ENCODE measurements at places on chromosomes 3 and 15.

GRCh38 chr15:64776402-64776786 lies 1.0 kb upstream of the RBPMS2 start:
- no peak for DNase-seq

GRCh38 chr3:69212411-69213160 lies 90.2 kb upstream of the LMOD3 start:
- peak; percentile 84 for DNase-seq

DNA sequence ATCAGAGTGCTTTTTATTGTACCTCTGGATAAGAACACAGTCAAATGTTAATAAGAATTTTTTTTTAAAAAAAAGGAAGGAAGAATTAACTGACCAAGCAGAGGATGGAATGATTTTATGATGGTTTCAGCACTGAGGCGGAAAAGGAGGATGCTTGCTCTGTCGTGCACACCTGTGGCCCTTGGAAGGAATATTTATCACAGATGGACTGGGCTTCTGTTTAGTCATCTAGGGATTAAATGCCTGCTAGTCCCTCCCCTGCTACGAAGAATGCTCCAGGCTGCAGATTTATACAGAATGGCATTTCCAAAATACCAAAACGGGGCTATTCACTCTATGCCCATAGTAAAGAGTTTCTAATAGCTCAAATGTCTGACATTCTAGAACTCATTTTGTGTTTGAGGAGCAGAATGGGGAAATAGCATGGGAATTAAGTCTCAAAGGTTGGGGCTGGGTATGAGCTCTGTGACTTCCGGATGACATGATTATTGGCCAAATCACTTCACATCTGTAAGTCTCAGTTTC lies 92.8 kb upstream of the BCL6 start:
- no peak for DNase-seq

- DNase-seq = no peak
Observed at GRCh38 chr3:178562143-178562946, 26.1 kb downstream of the KCNMB2 start.

- no peak for DNase-seq
Observed at GRCh38 chr3:70832834-70833205, 520.4 kb upstream of the MDFIC2 start.

- DNase-seq = no peak
Observed at GRCh38 chr3:149891621-149892020, 78.6 kb downstream of the RNF13 start.

DNA sequence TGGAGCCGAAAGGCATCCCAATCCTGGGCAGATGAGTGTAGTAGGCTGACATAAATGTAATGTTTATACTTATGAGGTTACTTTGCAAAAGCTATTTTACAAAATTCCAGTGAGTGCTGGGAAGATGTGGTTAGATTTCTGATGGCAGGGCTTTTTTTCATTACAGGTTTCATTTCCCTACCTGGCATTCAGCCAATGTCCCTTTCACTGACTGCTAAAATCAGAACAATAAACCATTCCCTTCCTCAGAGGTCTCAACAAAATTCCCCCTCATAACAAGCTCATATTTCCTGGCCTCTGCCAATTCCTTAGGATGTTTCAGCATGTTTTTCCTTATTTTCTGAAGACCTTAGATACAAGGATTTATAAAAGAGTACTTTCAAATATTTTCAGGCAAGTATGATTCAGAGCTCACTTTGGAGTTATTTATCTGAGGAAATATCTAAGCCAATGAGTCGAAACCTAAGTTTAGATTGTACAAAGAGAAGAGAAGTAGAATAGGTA lies 40.9 kb upstream of the CCDC80 start:
- no peak for DNase-seq

DNA sequence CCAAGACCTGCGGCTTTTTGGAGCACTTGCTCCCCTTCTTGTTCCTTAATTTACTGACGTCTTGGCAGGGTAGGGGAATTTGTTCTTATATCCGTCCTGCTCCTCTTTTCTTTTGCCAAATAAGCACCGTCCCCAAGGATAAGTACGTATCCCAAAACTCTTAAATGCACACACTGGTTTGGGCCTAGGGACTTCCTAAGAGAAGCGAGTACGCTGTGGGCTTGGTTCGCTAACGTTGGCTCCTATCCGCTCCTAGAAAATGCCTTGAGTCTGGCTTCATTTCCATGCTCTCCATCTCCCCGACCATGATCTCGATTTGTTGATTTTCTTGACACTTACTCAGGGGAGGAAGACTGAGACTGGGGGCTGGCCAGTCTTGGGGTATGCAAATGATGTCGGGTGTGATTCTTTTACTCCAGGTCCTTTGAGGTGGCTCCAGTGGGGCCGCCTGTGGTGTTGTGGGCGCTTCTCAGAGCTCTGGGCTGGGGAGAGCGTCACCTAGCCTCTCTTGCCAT lies 1.3 kb downstream of the MYRIP start:
- DNase-seq = no peak

- no peak for DNase-seq
Observed at GRCh38 chr3:4218456-4219226, 84.5 kb upstream of the SETMAR start.

DNA sequence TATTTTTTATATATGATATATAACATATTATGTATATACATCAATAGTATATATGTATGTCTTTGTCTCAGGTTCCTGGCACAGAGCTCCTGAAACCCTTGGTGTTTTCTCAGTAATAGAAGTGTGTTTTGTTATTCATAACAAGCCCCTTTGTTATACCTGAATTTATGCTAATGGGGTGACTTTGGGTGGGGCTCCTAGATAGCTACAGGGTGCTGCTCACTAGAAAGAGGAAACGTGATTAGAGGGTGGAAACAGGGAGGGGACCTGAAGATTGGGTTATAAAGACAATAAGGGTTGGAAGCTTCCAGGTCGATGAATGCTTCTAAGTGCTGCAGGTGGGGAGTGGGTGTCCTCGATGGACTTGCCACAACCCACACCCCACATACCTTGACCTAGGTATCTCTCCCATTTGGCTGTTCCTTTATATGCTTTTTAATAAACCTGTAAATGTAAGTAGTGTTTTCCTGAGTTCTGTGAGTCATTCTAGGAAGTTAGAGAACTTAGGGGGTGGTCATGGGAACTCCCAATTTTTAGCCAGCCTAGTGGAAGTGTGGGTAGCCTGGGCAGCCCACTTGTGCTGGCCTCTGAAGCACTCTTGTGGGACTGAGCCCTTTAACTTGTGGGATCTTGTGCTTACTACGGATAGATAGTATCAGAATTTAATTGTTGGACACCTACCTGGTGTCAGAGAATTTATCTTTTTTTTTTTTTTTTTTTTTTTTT lies 36.9 kb upstream of the C15orf39 start:
- DNase-seq = no peak

DNA sequence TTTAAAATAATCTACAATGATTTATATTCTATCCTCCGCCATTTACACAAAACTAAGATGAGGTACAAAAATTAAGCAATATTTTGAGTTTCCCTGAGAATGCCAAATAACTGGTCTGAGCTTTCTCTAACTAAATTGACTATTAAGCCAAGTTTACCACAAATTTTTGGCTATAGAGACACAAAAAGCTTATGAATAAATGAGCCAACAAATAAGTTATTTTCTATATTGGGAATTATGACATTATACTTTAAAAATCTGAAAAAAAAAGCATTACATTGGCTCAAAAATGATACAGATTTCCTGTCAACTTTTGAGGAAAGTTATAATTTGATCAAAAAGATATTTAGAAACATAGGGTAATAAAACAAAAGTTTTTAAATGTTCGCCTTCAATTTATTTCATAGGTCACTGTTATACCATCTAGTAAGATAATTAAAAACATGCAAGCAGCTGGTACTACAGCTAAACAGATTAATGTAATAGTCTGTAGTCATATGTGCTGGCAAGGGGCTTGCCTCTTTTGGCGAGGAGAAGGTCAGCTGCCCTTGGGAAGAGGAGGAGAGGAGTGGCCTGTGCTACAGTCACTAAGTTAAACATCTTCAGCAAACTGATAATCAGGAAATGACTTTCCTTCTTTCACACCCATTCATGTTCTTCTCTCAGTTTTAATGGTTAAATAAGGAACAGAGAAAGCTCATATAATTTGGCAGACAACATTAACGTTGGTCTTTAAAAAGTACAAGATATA lies 318.5 kb downstream of the TBC1D5 start:
- DNase-seq = no peak

GRCh38 chr3:25527801-25528200 lies 99.7 kb downstream of the RARB start:
- DNase-seq = no peak

DNA sequence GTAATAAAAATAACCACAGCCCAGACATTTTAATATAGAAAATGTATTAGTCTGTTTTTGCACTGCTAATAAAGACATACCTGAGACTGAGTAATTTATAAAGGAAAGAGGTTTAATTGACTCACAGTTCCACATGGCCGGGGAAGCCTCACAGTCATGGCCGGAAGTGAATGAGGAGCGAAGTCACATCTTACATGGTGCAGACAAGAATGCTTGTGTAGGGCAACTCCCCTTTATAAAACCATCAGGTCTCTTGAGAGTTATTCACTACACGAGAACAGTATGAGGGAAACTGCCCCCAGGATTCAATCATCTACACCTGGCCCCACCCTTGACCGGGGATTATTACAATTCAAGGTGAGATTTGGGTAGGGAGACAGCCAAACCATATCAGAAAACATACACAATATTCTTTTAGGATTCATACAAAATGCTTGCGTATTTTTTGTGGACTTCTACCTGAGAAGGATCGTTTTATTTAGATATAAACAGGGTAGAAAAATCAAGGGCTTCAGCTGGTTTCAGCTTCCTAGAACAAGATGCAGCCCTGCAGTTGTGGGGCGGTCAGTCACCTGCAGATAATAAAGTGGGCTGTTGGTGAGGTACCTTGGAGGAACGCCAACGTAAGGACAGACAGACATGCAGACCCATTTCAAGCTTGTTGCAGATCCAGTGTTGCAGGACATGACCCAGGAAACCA lies 101.9 kb downstream of the TNIK start:
- DNase-seq = no peak

DNA sequence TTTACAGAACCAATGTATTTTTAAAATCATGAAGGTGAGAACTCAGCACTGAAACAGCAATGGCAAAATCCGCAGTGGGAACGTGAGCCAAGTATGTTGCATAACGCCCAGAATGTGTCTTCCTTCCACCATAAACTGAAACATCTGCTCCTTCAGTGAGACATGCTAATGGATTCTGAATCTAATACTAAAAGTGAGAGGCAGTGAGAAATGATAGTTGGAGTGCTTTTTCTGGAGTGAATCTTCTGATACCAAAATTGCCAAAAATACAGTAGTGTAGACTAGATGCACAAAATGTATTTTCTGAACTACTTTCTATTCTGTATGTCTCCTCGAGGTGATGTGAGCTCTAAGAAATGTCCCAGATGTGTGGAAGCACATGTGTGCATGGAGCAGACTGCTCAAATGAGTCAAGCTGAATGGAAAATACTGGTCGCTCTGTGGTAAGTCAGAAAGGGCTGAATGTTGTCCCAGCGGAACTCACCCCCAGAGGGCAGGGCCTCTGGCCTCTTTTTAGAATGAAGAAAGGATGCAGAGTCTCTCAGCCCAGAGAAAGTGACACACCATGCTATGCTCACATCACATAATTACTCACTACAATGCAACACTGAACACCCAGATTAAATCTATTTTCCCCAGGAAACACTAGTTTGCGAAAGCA lies 73.0 kb downstream of the ATP10A start:
- DNase-seq = no peak

GRCh38 chr15:49155834-49156627 lies 632 bp upstream of the COPS2 start:
- DNase-seq = no peak

- no peak for DNase-seq
Observed at GRCh38 chr3:189108067-189108466, 63.7 kb upstream of the TPRG1 start.

DNA sequence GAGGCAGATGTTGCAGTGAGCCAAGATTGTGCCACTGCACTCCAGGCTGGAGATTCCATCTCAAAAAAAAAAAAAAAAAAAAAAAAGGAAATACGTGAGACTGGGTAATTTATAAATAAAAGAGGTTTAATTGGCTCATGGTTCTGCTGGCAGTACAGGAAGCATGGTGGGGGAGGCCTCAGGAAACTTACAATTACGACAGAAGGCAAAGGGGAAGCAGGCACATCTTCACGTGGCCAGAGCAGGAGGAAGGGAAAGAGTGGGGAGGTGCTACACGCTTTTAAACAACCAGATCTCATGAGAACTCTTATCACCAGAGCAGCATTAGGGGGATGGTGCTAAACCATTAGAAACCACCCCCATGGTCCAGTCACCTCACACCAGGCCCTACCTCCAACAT lies 138.2 kb upstream of the IL12A start:
- no peak for DNase-seq

- peak; percentile 8 for DNase-seq
Observed at GRCh38 chr15:42461261-42461660, 29.7 kb downstream of the ZNF106 start.

DNA sequence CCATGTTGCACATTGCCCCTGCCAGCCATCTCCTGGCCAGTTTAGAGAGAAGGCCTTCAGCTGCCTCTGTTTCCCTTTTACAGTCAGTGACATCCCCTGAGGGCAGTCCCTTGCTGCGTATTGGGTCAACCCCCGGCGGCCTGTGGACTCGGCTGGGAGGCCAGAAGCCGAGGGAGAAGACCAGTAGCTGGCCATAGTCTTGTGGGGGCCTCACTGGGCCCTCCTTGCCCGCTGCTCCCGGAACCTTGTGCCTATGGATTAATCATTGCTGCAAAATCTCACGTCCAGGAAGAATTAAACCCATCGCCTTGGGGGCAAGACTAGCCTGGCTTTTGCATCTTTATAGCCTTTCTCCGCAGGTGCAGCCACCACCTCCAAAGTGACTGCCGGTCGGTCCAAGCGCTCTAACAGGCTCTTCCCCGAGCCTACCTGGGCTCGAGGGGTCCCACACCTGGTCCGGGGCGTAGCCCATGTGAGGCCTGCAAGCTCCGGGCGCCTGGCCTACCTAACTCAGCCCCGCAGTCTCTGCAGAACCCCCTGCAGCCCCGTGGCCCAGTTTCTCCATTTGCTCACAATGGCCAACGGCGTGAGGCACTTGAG lies 870 bp upstream of the CHAC1 start:
- no peak for DNase-seq

GRCh38 chr3:13627681-13628080 lies 78.8 kb downstream of the FBLN2 start:
- no peak for DNase-seq

GRCh38 chr3:196652961-196653795 lies 13.7 kb downstream of the NRROS start:
- DNase-seq = no peak

DNA sequence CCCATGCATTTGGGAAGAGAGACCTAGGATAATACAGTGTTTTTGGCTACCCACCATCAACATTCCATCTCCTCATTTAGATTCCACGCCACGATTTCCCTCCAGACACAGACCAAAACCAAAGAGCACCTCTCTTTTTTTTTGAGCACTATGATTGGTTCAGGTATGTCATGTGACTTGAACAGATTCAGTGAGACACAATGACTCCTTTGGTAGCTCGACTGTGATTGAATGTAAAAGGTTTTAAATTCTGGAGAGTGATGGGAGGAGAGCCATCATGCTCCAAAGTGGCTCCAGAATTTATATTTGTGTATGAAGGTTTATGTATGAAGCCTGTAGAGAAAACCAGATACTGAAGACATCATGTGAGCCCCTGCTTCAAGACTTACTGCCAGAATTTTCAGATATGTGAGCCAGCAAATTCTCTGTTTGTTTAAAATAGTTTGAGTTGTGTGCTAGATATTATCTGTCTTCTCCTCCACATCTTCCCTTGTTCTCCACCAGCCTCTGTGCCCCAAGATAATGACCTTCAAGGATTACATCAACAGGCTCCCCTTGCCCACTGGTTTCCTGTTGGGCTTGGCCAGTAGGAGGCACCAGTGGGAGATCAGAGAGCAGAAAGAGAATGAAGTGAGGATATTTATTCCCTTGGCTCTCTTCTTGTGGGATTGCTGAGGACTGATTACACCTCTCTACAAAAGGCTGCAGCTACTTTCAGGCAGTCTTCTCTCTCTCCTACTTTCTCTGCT lies 12.5 kb downstream of the MYD88 start:
- DNase-seq = no peak
